Right lung (tissue), 10 donors: ENCODE measurements at places on chromosomes 11 and 22. TPM values are rescaled to one million over a fixed set of nuclear protein-coding genes. Genes with fewer than 3 reads are reported as not detected.

Gene TRIM51
- not detected for polyA plus RNA-seq

Gene SLC22A9
- not detected for polyA plus RNA-seq

Gene CD248
- 121 TPM for polyA plus RNA-seq

Gene UPK3A
- 0.34 TPM for polyA plus RNA-seq

Gene SLC25A22
- 9.4 TPM for polyA plus RNA-seq

Gene CST6
- 1.8 TPM for polyA plus RNA-seq

Gene KRTAP5-2
- polyA plus RNA-seq = not detected

Gene WBP2NL
- polyA plus RNA-seq = 3.9 TPM

Gene RGL4
- 4.3 TPM for polyA plus RNA-seq

Gene CRYBB2
- polyA plus RNA-seq = 0.64 TPM

Gene OR5P2
- not detected for polyA plus RNA-seq

Gene APOA5
- not detected for polyA plus RNA-seq

Gene NAV2
- polyA plus RNA-seq = 21.0 TPM

Gene KRTAP5-9
- 0.34 TPM for polyA plus RNA-seq

Gene BEST1
- polyA plus RNA-seq = 6.1 TPM

Gene NTM
- 23.9 TPM for polyA plus RNA-seq
